ENCODE measurements at places on chromosomes 4 and X.

GRCh38 chr4:150491132-150492049, 90.6 kb upstream of the MAB21L2 start:
- DNase-seq: no peak

- no peak for DNase-seq
Observed at GRCh38 chrX:118370921-118371624, 25.2 kb downstream of the WDR44 start.

DNA sequence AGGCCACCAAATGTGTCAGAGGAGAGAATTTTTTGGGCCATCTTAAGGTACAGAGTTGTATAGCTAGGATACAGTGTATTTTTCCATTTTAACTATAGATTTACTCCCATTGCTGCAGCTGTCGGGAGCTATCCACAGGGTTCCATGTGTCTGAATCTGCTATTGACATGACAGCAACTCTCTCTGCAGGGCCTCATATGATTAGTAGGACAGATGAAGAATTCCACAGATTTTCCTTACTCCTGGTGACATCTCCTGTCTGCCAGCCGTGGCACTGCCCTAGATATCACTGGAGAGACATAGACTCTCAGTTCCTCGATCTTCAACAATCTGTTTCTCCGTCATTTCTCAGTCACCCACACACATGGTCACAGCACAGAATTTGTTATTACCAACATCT, 86.5 kb downstream of the SPCS3 start:
- no peak for DNase-seq

- peak; percentile 22 for DNase-seq
Observed at GRCh38 chr4:2936773-2937145, 26.4 kb downstream of the NOP14 start.

GRCh38 chr4:72031868-72032608, at the start of gene NPFFR2:
Gene NPFFR2, plus strand, starts transcription at chr4:72032000. Its CDS starts 96,592 bp downstream, at chr4:72128592.
- no peak for DNase-seq

- no peak for DNase-seq
Observed at GRCh38 chrX:38178396-38178795, 42.3 kb downstream of the SRPX start.

GRCh38 chrX:141214196-141214595, 28.1 kb downstream of the SPANXC start:
- no peak for DNase-seq
